ENCODE measurements at places on chromosomes 6 and 20. TPM values are rescaled to one million over a fixed set of nuclear protein-coding genes. Genes with fewer than 3 reads are reported as not detected.

GRCh38 chr6:125503181-125503580 lies 201.4 kb upstream of the HDDC2 start:
- DNase-seq = no peak

DNA sequence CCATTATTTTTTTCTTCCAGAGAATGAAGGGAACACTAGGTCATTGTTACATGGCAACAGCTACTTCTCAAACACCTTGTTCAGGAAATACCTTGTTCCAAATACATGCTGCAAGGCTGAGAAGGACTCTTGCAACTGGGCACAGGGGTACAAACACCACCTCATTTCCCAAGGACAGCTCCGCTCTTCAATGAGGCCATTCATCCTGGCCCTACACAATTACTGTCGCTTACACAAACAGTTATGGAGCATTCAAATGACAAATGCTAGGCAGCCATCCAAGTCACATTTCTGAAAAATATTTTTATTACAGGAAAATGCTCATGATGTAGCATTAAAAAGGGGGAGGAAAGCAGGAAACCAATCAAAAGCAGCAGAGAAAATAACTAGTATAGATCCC lies 611.9 kb downstream of the DHX35 start:
- no peak for DNase-seq

The FOXF2 gene
- total RNA-seq = not detected

The PTCRA gene
- not detected for total RNA-seq

The BPI gene
- not detected for total RNA-seq

Measured in A172 (cell line).